ENCODE measurements at places on chromosomes 2 and 18.

DNA sequence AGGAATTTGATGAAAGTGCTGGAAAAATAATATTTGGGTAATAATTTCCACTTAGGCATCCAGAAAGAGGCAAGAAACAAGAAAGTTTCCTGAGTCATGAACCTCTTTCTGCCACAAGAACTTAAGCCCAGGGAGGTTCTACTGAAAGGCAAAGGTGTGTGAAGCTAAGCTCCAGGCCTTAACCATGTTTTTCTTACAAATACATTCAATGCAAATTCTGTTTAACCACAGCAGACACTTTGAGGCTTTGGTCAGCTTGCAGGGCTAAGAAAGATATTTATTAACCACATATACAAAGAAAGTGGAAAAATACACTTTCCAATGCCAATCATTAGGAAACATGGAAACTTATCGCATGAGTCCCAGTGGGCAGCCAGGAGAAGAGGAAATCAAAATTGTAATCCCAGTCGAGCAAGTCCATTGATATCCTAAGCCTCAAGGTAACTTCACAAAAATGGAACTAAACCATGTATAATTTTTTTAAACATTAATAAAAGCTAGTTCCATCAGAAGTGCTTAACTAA lies 68.3 kb downstream of the PIEZO2 start:
- no peak for DNase-seq

DNA sequence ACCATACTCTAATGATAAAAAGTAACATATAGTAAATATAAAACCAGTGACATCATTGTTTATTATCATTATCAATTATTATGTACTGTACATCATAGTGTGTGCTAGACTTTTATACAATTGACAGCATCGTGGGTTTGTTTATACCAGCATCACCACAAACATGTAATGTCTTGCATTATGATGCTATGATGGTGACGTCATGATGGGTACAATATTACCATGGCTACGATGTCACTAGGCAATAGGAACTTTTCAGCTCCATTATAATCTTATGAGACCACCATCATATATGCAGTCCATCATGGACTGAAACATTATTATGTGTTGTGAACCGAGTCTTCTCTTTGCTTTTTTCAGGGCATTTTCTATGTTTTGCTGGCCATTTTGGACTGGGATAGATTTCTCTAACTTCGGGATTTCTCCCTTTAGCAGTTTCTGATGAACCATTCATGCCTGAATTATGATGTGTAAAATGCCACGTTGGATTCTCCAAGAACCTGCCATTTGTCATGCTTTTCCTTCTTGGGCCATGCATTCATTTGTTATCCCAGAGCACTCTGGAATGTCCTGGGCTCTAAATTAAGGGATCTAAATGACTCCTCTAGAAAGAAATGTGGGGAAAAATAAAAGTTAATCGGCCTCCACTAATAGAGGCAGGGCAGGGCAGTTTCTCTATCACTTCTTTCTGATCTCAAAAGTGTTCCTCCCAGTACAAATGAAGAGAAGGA lies 325.6 kb upstream of the TNP1 start:
- peak; percentile 50 for DNase-seq

DNA sequence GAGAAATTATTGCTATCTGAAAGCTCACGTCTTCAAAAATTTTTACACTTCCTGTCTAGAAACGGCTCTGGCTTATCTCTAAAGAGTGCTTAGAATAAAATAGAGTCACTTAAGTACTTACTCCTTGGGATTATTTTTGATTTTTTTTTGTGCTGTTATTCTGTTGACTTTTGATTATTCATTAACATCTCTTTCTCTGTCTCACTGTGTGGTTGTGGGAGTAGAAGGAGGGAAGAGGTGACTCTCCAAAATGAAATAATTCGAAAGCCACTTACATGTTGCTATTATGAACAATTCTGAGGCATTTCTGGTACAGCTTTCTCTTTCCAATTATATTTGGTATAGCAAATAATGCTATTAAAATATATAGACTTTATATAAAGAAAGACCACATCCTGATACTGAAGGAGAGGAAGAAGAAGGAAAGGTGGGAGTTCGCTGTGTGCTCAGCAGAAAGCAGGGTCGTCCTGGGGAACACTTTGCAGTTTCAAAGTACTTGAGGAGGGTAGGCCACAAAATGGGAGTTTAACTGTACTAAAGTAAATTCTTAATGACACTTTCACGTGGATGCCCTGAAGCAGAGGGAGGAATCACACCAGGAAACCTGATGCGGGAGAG lies 9.6 kb upstream of the MMADHC start:
- no peak for DNase-seq

DNA sequence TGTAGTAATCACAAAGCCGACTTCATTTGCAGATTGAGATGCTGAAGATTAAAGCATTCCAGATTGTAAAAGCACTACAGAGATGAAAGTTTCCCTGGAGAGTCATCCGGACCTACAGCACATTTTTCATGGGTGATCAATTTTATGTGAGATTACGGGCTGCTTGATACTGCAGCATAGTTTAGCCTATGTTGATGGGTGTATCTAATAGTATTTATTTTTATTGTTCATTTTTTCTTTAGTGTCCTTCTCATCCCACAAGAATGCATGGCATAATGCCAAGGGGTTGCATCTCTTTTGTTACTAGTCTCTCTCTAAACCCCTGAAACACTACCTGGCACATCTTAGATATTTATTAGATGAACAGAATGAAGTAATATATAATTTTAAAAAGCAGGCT lies 240.4 kb downstream of the MBD2 start:
- peak; percentile 69 for DNase-seq

GRCh38 chr2:170502361-170503130 lies 212.6 kb upstream of the SP5 start:
- peak; percentile 14 for DNase-seq

DNA sequence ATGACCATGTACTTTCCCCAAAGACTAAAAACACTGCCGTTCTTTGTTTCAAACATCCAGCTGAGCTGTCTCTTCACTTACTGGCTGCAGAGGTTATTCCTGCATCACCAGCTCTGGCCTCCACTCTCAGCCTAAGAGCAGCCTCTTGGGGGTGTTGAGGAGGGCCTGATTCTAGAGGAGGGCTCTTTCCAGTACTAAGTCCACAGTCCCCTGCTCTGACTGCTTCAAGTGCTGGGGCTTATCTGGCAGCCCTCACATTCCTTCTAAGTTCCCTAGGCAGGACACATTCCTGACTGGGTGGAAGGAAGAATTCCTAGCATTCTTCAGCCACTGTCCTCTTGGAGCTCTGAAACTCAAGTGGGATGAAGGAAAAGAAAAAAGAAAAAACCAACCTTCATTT lies 32.9 kb upstream of the EHBP1 start:
- peak; percentile 93 for DNase-seq

GRCh38 chr2:152825834-152826233 lies 107.4 kb downstream of the ARL6IP6 start:
- peak; percentile 89 for DNase-seq

DNA sequence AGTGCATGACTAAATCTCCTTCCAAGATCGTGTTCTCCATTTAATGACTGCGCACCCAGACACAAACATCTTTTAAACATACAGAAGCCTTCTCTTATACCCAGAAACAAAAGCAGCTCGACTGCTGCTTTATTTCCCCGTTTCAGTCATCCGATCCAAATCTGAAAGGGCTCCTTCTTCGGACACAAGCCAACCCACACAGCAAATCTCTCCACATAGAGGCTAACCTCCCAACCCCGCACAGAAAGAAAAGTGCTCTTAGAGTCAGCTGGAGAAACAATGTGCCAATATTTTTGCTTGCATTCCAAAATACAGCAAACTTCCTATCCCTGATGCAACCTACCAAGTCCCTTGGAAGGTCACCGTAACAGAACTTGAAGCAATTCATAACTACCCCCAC lies 29.1 kb downstream of the GAREM1 start:
- DNase-seq, result no peak

GRCh38 chr2:169683425-169684134 lies 10.6 kb downstream of the CFAP210 start:
- DNase-seq, result no peak

DNA sequence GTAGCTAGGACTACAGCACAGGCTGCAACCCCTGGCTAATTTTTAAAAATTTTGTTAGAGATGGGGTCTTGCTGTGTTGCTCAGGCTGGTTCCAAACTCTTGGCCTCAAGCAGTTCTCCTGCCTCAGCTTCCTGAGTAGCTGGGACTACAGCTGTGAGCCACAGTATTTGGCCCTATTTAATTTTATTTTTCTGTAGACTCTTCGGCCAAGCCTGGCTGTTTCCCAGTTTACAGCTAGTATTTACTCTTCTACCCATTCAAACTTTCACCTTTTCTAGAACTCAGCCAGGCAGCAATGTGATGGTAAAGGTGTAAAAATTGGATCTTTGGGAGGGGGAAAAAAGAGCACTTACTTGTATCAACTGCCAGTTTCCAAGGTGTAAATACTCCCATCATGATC lies 35.3 kb downstream of the SH3RF3 start:
- no peak for DNase-seq

DNA sequence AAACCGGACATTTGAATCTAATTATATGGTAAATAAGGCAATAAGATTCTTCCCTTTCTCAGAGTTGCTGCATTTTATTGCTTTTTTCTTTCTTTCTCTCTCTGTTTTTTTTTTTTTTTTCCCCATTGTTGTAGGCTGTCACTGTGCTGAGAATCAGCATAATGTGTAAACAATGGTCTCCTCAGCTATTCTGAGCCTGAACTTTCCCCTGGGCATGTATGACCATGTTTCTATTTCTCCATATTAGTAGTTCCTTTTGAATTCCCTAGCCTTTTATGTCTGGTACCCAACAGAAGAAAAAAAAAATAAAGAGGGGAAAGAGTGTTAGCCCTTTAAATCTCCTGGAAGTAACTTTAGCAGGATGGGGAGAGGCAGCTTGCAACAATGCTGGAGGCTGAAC lies 1862.5 kb downstream of the SUCLG1 start:
- DNase-seq, result no peak

GRCh38 chr2:202758604-202759003 lies 113.0 kb downstream of the ICA1L start:
- no peak for DNase-seq

DNA sequence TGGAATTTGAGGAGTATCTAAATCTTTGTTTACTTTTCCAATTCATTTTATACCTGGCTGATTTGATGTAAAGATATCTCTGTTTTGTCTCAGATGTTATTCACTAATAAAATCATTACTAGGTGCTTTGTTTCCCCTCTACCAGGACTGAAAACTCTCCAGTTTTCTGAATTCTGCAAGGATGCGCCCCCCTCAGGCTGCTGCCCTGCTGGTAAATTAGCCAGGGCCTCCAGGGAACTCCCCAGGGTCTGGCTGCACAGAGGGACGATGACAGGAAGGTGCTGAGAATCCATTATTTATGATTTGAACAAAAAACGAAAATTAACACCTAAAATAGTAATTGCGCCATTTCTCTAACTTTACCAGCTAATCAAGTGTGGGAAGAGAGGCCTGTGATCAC lies 541.2 kb upstream of the POU3F3 start:
- DNase-seq, result no peak

- DNase-seq, result no peak
Observed at GRCh38 chr18:63346480-63347183, 20.4 kb downstream of the KDSR start.

DNA sequence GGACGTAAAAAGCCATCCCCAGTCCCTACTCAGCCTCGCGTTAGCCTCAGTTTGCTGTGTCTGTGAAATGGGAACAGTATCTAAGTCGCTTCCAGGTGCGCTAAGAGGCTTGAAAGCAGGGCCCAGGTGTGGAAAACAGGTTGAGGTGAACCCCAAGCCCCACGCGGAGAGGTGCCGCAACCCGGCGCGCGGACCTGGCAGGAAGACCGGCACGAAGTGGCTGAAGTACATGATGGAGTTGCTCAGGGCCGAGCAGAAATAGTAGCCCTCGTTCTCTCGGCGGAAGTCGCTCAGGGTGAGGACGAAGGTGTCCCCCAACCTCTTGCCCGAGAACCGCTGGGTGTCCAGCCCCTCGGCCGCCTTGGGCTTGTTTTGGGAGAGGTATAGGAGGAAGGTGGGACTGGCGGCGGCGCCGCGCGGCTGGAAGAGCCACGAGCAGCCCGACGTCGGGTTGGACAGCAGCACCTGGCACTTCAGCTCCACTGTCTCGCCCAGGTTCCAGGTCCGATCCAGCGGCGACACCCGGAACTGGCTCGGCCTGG lies 508 bp downstream of the CD8A start:
- no peak for DNase-seq

- DNase-seq, result peak; percentile 90
Observed at GRCh38 chr2:83650898-83651297, 808.2 kb downstream of the SUCLG1 start.

DNA sequence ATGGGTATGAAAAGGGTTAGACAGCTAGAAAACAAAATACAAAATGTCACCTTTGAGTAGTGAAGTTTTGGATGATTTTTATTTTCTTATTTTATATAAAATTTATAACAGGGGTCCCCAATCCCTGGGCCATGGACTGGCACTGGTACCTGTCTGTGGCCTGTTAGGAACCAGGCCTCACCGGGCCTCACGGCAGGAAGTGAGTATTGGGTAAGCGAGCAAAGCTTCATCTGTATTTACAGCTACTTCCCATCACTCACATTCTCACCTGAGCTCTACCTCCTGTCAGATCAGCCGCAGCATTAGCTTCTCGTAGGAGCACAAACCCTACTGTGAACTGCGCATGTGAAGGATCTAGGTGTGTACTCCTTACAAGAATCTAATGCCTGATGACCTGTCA lies 202.8 kb upstream of the TWIST2 start:
- no peak for DNase-seq

DNA sequence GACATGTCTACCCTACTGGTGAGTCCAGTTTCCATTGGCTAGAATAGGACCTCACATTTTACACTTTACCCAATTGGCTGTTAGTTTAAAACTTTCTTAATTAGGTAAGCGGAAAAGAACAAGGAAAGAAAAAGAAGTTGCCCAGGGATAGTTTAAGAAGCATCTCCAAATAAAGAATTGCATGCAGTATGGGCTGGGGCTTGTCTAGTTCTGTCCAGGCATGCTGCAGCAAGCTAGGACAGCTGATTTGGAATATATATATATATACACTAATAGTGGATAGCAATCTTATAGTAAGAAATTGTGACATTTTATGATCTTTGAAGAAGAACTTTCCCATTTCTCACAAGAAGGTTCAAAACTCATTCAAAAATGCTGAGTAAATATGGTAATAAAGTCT lies 90.0 kb upstream of the ERBB4 start:
- no peak for DNase-seq

- peak; percentile 14 for DNase-seq
Observed at GRCh38 chr2:124323321-124323720, 298.2 kb downstream of the CNTNAP5 start.

GRCh38 chr2:4962419-4962818 lies 729.8 kb upstream of the SOX11 start:
- DNase-seq, result no peak

DNA sequence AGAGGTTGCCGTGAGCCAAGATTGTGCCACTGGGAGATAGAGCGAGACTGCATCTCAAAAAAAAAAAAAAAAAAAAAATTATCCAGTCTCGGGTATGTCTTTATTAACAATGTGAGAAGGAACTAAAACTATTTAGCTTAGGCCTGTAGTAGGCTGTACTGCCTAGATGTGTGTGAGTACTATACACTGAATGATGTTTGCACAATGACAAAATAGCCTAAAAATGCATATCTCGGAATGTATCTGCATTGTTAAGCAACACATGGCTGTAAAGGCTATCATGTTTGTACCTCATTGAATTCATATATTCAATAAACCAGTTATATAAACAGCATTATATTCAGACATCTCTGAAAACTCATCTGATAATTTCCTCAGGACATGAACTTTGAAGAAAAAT lies 191.2 kb upstream of the SESTD1 start:
- DNase-seq, result peak; percentile 77

Data from fibroblast of skin of right biceps (primary cell).